ENCODE measurements at places on chromosomes 12 and 14. TPM values are rescaled to one million over a fixed set of nuclear protein-coding genes. Genes with fewer than 3 reads are reported as not detected.
A peak's percentile ranks its signal among the peaks of the same experiment; 100 is the strongest.

DNA sequence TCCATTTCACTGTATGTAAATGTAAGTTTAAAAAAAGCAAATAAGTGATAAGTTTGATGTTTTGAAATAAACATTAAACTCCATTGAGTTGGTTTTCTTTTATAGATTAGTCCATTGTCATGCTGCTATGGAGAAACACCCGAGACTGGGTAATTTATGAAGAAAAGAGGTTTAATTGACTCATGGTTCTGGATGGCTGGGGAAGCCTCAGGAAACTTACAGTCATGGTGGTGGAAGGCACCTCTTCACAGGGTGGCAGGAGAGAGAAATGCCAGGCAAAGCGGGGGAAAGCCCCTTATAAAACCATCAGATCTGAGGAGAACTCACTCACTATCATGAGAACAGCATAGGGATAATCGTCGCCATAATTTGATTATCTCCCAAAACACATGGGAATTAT lies 48.4 kb upstream of the OXA1L start:
- DNase-seq = no peak

- no peak for DNase-seq
Observed at GRCh38 chr12:106290666-106291065, 11.9 kb upstream of the TCP11L2 start.

DNA sequence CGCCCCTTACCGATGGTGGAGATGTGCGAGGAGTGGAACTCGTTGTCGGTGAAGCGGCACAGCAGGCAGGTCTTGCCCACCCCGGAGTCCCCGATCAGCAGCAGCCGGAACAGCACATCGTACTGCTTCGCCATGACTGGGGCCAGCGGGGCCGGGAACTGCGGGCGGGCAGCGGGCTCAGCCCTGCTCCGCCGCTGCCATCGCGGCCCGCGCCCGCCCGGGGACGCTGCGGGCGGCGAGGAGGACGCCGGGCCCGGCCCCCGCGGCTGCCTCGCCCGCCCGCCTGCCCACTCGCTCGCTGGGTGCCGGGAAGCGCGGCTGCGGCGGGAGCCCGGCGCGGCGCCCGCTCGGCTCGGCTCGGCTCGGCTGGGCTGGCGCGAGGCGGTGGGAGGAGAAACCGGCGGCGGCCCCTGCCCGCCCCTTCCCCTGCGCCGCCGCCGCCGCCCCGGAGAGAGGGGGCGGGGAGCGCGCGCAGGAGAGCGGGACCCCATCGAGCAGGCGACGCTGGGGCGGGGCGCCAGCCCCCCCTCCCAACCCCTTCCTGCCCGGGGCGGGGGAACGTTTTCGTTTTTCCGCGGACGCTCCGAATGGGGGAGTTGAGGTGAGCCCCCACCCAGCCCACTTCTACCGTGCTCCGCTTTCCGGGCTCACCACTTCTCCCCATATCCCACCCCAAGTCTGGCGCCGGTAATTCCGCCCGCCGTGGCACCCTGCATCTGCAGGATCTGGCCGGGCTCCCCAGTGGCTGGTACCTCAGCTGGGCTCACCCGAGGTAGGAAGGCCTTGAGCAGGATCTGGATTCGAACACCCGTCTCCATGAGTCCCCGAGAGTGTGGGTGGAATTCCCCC lies at the start of gene RAB15:
Gene RAB15 (minus strand): TSS at position 394 of the 849 bp plus-strand sequence. CDS start 260 bp downstream, at position 134.
- no peak for DNase-seq

GRCh38 chr14:32622742-32623141 lies 293.6 kb downstream of the AKAP6 start:
- no peak for DNase-seq

DNA sequence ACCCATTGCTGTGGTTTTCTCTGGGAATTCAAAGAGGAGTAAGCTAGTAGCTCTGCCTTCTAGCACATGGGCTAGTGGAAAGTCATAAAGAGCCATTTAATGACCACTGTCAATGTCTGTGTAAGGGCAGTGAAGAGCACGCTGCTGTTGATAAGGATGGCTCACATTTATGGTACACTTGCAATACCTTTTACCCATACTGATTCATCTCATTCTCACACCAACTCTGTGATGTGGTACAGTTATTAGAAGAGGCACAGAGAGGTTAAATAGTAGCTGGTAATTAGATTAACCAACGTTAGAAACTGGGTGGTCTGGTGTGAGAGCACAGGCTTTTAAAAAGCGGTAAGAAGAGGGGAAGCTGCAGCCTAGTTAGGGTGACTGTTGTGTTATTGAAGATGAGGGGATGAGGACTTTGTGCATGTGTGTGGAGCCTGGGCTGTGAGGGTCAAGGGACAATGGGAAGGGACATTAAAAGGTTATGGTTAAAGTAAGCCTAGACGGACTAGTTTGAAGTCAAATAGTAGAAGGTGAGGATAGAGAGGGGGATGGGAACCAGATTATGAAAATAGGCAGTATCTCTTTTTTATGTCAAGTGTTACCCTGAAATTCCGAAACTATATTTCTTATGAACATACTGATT lies 25.2 kb downstream of the RASSF3 start:
- no peak for DNase-seq

DNA sequence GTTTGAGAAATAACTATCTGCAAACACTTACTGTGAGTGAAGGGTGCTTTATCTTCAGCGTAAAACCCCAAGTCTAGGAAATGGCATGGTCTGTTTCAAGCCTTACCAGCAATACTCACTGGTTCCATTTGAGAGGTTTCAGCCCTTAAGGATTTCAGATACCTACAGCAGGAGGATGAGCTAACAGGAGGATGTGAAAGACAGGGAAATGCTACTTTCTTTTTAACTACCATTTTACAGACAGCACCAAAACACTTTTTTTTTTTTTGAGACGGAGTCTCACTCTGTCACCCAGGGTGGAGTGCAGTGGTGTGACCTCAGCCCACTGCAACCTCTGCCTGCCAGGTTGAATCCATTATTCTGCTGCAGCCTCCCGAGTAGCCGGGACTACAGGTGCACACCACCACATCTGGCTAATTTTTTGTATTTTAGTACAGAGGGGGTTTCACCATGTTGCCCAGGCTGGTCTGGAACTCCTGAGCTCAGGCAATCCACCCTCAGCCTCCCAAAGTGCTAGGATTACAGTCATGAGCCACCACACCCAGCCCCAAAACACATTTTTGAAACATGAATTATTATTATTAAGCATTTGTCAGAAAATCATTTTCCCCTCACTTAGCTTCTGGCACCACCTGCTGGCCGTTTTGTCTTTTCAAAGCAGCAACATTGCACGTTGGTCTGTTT lies 4.6 kb downstream of the MTRFR start:
- peak; percentile 85 for DNase-seq

- no peak for DNase-seq
Observed at GRCh38 chr12:33047666-33048065, 151.1 kb upstream of the PKP2 start.

- DNase-seq = peak; percentile 87
Observed at GRCh38 chr12:78928200-78929074, 63.9 kb downstream of the SYT1 start.

DNA sequence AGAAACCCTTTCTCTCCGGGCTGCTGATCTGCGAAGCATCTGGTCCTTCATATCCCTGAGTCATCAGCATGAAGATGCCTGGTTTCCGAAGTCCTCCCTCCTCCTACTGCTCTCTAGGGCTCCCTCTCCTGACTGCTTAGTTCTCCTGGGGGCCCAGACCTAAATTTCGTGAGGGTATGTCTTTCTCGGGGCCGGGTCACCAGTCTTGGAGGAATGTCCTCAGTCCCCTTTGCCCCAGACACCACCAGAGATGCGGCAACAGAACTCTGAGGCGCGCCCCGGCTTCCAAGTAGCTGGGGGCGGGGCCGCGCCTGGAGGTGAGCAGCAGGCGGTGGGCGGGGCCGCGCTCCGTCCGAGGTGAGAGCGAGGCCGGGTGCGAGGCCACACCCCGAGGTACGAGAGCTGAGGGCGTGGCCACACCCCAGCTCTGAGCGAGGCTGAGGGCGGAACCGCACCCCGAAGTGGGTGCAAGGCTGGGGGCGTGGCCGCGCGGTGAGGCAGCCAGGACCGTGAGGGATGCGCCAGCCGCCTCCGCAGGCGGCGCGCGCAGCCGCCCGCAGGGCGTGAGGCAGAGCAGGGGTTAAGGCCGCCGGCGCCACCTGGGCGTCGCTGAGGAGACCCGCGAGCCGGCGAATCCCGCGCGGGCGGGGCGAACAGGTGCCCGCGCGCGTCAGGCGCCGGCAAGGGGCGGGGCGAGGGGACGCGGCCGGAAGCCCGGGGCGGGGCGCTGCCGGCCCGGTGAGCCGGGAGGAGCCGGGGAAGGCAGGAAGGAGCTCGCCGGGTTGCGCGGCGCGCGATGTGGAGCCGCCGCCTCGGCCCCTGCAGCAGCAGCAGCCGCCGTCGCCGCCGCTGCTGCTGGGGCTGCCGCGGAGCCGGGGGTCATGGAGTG lies at the start of gene BICDL1:
Gene BICDL1 (plus strand): TSS at position 765 of the 889 bp plus-strand sequence. CDS start 633 bp downstream, outside the sequence.
- DNase-seq = peak; percentile 25

DNA sequence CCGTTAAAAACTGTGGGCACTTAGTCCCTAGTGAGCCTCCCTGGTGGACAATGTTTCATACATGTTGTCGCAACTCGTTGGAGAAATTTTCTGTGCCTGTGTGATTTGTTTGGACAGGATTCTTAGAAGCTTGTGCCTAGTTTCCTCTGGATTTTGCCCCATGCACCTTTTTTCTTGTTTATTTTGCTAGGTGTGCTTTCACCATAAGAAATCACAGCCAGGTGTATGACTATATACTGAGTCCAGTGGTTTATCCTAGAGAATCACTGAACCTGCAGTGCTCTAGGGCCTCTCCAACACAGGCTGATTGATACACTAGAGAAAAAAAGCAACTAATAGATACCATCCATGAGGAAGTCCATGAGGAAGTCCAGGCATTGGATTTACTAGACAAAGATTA lies 33.1 kb upstream of the OASL start:
- no peak for DNase-seq

DNA sequence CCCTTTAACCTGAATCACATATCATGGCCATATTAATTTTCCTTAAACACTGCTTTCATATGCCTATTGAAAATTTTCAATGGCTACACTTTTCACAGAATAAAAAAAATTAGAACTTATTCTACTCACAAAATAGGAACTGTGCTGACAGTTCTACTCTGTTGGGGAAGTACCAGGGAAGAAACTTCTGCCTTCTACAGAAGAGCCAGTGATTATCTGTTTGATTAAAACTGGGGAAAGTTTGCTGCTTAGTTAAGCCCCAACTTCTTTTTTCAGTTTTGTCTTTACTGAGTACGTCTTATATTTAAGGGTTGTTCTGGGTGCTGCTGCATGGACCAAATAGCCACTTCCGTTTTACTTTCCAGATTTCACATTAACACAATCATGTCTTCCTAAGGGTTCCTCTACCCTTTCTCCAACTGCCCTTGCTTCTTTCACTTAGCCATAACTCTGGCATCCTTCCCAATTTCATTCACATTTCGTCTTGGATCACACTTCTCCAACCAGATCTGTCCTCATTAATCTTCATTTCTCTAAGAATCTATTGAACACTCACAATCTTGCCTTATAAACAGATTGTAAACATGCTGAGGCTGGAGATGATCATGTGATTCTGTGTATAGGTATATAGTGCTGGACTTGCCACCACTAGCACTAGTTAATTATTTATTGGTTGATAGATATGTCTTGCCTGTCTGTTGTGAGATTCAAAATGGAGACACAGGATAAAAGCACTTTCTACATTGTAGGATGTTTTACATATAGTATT lies 1.9 kb upstream of the SEL1L start:
- DNase-seq = no peak

- no peak for DNase-seq
Observed at GRCh38 chr12:73266206-73266605, 994.0 kb downstream of the TRHDE start.

- no peak for DNase-seq
Observed at GRCh38 chr12:49314811-49315210, 8.2 kb upstream of the TROAP start.

DNA sequence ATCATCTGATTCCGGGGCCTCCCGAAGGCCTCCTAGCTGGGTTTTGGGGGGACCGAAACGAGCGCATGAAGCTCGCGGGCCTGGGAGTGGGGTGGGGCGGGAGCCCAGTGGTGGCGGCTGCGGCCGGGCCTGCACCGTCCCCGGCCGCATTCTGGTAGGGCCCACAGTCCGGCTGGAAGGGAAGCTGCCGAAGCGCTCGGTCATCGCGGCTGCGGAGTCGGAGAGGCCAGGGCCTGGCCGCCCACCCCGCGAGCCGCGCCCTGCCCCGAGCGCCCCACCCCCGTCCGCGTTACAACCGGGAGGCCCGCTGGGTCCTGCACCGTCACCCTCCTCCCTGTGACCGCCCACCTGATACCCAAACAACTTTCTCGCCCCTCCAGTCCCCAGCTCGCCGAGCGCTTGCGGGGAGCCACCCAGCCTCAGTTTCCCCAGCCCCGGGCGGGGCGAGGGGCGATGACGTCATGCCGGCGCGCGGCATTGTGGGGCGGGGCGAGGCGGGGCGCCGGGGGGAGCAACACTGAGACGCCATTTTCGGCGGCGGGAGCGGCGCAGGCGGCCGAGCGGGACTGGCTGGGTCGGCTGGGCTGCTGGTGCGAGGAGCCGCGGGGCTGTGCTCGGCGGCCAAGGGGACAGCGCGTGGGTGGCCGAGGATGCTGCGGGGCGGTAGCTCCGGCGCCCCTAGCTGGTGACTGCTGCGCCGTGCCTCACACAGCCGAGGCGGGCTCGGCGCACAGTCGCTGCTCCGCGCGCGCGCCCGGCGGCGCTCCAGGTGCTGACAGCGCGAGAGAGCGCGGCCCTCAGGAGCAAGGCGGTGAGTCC lies at the start of gene KLC1:
Gene KLC1 (plus strand): TSS at position 528 of the 819 bp plus-strand sequence. CDS start 25,354 bp downstream, outside the sequence.
- peak; percentile 57 for DNase-seq

DNA sequence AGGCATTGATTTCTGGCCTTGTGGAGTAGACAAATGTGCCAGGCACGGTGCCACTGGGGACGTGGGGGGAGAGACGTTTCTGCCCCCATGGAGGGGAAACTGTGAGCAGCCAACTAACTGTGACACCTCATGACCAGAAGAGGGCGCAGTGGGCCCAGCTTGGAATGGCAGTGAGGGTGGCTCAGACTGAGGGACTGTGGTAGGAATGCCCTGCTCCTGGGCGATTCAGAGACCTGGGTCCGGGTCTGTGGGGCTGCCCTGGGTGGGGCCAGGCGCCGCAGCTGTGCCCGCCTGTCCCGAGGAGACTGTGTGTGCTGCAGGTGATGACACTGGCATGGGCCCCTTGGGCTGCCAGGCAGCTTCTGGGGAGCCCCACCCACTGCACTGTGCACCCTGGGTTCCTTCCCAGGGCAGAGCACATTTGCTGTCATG lies 60.6 kb downstream of the SLC25A47 start:
- peak; percentile 53 for DNase-seq

DNA sequence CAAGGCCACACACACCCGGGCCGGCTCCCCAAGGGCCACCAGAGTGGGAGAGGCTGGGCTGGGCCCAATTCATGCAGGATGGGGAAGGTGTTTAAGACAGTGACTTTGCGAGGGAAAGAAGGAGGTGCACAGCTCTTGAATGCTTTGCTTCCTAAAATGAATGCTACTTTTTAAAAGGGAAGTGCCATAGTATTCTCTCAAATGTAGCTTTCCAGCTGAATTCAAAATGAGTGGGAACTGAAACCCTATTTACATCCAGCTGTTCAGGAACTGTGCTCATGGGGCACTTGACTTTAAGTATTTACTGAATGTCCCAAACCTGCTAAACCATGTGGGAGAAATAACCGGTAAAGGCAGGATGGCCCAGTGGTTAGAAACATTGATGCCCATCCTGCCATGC lies 7.6 kb downstream of the ITPK1 start:
- no peak for DNase-seq

- DNase-seq = peak; percentile 20
Observed at GRCh38 chr14:65486863-65487262, 74.3 kb downstream of the FUT8 start.

The SLC2A13 gene
- 9.4 TPM for total RNA-seq

The ADCY4 gene
- total RNA-seq = 6.3 TPM

The SMIM41 gene
- 0.98 TPM for total RNA-seq

The SDR9C7 gene
- total RNA-seq = not detected

The RNASE13 gene
- not detected for total RNA-seq

The TAS2R8 gene
- 0.45 TPM for total RNA-seq

The DNAJC22 gene
- total RNA-seq = 1.6 TPM

The PROX2 gene
- not detected for total RNA-seq

The CFAP251 gene
- total RNA-seq = 8.8 TPM

The MSRB3 gene
- total RNA-seq = 55.1 TPM
